ENCODE measurements at places on chromosomes 3 and 15.

DNA sequence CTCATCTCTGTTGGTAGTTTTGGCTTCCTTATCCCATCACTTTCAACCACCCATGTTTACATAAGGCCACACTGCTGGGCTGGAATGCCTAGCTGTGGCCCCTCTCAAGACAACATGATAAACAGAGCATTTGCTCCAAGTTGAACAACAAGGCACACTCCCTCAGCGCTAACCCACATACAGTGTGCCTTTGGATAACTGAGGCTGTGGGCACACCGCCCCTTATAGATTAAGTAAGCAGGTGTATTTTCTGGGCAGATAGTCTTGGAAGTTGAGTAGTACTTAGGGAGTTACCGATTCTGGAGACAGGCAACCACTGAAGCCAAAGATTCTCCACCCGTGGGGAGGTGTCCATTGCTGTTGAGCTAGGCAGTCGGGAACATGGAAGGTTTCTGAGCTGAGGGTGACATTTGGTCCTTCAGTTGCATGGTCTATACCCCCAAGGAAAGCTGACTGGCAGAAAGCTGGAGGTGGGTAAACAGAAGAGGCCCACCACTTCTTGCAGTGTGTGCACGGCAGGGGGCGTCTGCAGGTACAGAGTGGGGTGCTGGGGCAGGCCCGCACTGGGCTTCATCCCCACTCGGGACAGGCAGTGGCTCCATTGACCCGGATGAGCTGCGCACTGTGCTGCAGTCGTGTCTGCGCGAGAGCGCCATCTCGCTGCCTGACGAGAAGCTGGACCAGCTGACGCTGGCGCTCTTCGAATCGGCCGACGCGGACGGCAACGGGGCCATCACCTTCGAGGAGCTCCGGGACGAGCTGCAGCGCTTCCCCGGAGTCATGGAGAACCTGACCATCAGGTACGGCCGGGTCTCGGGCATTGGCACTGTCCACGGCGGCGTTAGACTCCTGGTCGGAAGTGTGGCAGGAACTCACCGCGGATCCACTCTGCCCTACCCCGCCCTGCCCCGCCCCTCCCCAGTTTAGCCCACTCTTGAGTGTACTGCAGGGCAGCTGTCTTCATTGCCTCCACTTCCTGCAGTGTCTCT is 16.8 kb downstream of the NOX5 start:
- peak; percentile 34 for DNase-seq

DNA sequence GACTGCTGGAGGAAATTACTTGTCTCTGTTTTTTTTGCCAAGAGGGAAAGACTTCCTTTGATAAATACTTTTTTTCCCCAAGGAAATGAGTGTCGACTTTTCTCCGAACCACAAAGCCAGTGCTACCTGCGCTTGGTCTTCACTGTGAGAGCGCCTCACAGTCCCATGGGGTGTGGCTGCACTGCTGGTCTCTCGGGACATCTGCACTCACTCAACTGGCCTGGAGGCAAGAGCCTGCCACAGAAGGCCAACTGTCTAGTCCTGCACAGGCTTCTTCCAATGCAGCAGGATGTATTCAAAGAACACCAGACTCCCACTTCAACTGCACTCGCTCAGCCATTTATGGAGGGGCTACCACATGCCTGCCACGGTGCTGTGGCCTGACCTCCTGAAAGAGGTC is 40.6 kb upstream of the CGNL1 start:
- DNase-seq = no peak

DNA sequence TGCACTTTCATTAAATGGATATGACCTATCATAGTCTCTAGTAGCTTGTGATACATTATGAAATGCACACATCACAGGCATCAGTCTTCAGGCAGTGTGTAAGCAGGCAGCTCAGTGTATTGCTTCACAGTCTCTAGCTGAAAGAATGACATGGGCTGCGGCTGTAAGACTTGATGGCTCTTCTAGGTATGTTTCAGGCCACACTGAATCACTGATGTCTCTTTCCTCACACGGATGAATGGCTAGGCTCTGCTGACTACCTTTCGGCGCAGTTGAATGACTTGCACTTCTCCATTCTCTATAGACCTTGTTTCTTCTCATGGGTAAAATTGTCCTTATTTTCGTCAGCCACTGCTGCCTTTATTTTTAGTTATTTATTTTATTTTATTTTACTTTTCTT is 15.4 kb downstream of the APH1B start:
- DNase-seq = no peak

DNA sequence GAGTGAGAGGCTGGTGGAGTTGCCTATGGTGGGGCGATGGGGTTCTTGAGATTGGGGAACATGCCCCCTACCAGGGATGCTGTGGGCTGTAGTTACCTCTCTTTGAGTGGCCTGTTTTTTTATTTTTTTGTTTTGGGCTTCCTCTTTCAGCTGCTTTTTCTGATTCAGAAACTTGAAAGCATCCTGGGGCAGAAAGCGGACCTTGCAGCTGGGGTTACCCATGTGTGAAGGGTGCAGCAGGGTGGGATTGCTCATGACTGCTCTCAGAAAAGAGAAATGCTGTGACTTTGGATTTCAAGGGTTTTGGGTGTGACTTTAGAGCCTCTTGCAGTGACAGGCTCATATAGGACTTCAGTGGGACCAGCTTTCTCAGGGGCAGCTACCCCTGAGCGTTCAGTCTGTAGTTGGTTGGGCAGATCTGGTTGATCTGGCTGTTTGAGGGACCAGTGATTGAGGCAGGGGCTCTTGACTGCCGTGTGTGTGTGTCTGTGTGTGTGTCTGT is 1.8 kb downstream of the LIMD1 start:
- DNase-seq = no peak

DNA sequence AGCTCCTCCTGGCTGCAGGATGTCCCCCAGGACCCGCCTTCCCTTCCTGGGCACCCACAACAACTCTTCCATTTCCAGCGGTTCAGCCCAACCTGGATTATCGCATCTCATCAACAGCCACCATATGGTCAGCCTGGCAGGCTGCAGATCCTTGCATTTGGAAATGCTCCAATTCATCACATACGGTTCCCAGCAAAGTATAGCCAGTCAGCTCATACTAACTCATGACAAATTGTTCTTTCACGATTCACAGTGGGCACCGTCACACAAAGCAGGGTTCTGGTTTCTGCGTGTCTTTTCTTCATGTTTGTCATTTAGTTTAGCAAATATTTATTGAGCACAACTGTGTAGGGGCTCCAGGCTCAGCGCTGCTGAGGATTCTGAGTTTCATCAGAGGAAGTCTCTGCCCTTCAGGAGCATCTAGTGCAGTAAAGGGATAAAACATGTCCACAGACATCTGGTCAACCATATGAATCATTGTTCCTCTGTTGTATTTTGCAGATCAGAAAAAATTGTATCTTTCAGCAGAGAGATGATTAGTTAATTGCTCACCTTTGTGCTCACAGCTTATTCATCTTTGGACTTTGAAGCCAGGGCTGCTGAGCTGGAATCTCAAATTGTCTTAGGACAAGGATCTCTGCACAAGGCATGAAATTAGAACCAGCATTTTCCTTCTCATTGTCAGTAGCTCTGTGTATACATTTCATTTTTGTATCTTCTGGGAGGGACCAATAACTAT is 125.1 kb downstream of the GABRG3 start:
- no peak for DNase-seq

DNA sequence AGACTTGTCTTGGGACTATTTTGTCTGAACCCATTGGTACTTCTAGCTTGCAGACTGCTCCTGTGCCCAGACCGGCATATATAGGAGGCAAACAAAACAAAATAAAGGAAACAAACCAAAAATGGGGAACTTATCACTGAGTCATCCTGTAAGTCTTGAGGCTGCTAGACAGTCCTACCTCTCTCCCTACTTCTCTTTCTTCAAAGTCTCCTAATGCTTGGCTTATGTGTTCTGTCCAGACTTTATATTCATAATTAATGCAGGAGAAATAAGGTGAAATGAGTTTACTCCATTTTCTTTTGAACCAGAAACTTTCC is 266.2 kb downstream of the ZNF385D start:
- DNase-seq = no peak

GRCh38 chr3:22734207-22734606 is 468.9 kb upstream of the UBE2E2 start:
- no peak for DNase-seq

- DNase-seq = no peak
Observed at GRCh38 chr15:70854666-70854976, 664 bp upstream of the LARP6 start.

DNA sequence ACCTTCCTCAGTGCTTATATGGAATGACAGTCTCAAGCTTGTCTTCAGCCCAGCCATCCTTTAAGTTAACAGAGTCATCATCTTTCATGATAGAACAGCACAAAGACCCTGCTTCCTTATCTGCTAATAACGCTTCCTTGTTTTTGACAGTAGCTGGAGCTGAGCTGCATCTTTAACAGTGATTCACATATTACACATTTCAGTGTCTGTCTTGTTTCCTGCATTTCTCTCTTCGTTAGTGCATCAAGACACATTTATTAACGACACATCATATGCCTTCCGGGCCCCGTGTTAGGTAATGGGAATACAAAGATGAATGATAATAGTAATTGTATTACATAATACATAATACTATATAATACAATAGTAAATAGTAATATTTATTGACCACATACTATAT is 30.2 kb upstream of the GREM1 start:
- no peak for DNase-seq

GRCh38 chr3:43960448-43960840 is 269.7 kb downstream of the ABHD5 start:
- no peak for DNase-seq

DNA sequence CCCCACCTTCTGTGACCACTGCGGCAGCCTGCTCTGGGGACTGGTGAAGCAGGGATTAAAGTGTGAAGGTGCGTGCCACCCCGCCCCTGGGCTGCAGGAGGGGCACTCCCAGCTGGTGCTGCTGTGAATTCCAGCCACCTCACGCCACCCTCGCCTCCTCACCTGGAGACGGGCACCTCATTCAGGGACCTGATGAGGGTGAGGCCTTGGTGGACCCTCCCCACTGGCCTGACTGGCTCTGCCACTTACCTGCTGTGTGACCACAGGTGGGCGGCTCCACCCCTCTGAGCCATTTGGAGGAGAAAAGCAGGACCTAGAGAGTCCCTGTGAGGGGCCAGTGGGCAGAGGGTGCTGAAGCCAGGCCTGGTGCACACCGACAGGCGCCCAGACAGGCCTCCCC is 22.5 kb downstream of the PRKCD start:
- DNase-seq = no peak

DNA sequence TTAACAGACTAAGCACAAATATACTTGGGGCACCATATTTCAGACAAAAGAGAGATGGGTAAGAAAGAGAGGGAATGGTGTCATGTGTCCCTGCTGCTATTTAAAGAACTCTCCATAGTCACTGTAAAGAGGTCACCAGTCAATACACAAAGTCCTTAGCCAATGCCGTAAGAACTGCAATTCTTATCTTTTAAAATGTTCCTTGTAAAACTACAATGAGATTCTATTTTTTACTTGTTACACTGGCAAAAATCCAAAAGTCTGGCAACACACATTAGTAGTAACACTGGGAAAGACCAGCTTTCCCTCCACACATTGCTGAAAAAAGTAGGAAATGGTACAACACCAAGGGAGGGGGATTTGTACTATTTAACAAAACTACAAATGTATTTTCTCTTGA is 189.4 kb downstream of the TBC1D5 start:
- no peak for DNase-seq

DNA sequence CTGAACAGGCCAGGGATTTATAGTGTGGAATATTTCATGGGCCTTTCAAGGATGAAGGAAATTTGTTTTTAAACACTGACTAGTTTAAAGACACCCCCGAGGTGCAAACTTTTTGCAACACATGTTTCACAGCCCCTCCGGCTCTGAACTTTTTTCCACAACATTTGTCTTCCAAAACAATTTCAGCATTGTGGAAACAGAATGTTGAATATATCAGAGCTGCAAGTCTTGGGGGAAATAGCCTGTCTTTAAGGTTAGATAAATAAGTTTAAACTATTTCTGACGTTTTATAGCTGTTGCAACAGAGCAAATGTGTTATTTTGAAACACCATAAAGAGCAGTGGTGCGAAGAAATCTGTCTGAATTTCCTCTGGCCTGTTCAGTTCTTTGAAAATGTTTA is 229.2 kb upstream of the GOLGA6L4 start:
- DNase-seq = no peak

DNA sequence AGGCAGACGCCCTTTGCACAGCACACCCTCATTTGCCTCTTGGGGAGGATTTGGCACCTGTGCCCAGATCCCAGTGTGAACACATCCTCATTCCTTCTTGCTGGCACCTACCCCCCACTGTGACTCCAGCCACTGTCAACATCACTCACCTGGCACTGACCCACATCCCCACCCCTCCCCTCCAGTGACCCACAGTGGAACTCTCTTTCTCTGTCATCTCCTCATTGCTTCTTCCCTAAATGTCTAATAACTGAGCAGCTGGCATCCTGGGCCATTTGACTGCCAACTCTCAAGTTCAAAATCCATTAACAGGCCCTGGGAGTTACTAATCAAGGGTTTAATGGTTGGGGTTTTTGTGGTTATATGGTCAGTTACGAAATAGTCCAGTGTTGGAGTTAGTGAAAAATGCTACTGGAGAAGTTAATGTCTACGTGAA is 14.4 kb downstream of the SNAPC5 start:
- DNase-seq = no peak

GRCh38 chr15:68430471-68431036 is 1.4 kb downstream of the ITGA11 start:
- no peak for DNase-seq

- no peak for DNase-seq
Observed at GRCh38 chr3:141764045-141764444, 837 bp downstream of the GRK7 start.

- DNase-seq = no peak
Observed at GRCh38 chr3:38154625-38155255, 10.6 kb upstream of the OXSR1 start.

DNA sequence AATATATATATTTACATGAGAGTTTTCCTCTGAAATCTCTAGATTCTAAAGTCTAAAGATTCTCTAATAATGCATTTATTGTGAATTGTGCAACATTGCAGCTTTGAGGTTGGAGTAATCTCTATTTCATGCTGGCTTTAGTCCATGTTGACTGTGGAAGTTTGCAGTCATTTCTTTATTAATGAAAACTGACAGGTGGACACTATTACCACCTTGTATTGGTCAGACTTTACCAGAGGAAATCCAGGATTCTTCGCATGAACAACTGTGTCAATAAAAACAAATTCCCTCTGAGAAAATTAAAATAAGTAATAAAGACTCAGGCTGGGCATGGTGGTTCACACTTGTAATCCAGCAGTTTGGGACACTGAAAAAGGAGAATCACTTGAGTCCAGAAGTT is 274.1 kb downstream of the SHQ1 start:
- no peak for DNase-seq

GRCh38 chr3:52216585-52217408 is 8.6 kb downstream of the TLR9 start:
- no peak for DNase-seq

DNA sequence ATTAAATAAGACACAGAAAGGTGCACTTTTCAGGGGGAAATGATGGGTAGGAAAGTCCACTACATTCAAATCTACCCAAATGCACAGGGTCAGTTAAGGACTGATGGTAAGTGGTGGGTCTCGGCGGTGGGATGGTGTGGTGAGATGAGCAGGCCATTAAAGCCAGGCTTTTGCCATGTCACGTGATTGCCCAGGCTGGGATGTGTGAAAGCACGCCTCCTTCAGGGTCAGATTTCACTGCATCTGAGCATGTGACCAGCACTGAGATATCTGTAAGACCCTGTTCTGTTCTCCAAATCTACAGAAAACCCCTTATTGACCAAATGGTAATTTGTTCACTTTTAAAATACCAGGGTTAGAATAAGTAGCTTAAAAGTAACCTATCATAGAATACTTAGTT is 301.5 kb downstream of the MEX3B start:
- DNase-seq = no peak
